Stromal cell of bone marrow (primary cell): ENCODE measurements at places on chromosomes 3 and 15.

DNA sequence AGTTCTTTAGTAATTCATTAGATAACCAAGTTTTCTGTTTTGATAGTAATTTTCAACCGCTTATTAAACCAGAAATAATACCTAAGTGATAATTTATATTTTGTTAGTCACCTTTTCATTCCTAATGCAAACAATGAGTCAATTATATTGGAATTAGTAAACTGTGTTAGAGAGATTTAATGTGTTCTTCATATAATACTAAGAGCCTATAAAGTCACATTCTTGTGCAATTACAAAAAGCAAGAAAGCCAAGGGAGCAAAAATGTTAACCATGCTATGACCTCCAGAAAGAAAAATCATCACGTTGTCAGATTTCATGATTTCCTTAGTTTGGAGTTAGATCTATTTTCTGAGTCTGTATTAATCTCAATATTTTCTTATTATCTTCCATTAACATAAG, 108.8 kb upstream of the SAMMSON start:
- no peak for DNase-seq

- DNase-seq: peak; percentile 34
Observed at GRCh38 chr3:162492446-162493081, 996.0 kb downstream of the OTOL1 start.

DNA sequence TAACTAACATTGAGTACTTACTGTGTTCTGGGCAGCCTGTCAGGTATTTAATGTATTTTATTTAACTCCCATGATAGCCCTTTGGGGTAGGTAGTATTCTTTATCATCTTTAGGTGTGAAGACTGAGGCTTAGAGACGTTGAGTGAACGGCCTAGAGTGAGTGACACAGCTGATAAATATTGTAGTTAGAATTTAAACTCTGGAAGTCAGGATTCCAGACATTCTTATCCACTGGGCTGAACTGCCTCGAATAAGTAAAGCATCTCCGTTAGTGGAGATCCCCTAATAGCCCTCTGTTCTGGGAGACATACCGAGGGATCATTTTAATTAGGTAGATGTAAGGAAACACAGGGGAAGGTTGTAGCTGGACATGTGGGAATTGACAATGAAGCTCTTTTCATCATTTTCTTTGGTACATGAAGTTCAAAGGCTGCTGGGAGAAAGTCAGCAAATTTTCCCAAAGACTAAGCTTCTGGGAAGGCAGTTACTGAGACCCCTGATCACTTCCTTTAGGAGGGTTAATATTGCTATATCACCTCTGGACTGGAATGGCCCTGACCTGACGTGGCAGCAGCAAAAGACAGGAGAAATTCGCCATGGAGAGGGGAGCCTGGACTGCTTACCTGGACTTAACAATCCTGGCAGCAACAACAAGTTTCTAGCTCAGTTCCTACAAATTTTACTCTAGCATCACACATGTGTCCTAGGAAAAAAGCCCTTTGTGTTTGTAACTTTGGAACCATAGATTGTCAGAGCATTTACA, 11.7 kb upstream of the PDCD6IP start:
- DNase-seq: no peak

- no peak for DNase-seq
Observed at GRCh38 chr3:17261627-17262369, 377.0 kb downstream of the PLCL2 start.

DNA sequence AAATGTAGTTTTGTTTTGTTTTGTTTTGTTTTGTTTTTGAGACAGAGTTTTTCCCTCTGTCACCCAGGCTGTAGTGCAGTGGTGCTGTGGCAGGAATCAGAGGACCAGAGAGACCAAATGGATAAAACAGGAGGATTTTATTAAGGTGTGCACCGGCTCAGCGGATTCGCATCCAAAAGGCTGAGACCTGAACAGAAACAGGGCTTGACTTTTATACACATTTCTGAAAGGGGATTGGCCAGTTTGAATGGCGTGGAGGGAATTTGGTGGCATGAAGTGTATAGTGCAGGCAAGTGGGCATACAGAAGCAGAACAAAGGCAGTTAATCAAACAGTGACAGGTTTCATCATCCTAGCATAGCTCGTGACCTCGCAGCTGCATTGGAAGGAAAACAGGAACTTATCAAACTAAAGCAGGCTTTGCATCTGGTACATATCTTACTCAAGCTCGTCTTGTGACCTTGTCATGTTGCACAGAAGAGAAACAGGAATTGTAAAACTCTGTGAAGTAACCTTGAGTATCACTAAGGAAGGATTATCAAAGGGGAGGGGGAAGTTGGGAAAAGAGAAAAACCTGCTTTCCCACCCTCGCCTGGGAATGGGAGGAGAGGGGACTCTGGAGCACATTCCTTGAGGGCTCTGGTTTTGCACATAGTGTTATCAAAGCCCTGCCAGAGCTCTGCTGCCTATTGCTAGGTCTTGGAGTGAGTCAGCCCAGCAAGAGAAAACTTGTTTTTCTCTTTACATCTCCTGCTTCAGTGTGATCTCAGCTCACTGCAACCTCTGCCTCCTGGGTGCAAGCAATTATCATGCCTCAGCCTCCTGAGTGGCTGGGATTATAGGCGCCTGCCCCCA, 38.5 kb downstream of the C3orf62 start:
- no peak for DNase-seq

DNA sequence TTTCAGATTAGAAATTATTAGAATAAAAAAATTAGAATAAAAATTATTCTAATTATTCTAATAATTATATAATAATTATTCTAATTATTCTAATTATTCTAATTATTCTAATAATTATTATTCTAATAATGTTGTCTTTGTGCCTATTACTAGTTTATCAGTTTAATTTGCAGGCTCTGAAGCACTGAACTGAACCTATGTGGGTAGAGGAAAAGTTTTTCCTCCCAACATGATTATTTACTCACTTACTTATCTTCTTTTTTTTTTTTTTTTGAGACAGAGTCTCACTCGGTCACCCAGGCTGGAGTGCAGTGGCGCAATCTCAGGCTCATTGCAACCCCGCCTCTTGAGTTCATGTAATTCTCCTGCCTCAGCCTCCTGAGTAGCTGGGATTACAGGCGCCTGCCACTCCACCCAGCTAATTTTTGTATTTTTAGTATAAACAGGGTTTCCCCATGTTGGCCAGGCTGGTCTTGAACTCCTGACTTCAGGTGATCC, 39.7 kb upstream of the C15orf39 start:
- no peak for DNase-seq

DNA sequence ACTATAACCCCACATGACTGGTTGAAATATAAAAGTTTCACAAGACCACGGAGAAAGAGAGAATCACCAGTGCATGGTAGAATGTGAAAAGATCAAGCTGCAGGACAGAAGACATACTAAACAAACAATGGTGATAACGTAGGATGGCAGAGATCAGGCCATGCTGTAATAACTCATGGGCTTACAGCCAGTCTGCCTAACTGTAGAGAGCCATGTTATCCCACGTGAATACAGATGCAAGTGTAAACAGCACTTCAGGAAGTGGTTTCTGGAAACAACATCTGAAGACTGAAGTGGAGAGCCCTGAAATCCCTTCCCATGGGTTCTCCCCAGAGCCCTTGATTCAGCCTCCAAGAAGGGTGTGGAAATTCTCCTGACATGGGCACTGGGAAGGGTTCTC, 103.2 kb upstream of the SLCO2A1 start:
- DNase-seq: no peak

GRCh38 chr3:191378142-191378812, 48.0 kb upstream of the UTS2B start:
- DNase-seq: no peak

DNA sequence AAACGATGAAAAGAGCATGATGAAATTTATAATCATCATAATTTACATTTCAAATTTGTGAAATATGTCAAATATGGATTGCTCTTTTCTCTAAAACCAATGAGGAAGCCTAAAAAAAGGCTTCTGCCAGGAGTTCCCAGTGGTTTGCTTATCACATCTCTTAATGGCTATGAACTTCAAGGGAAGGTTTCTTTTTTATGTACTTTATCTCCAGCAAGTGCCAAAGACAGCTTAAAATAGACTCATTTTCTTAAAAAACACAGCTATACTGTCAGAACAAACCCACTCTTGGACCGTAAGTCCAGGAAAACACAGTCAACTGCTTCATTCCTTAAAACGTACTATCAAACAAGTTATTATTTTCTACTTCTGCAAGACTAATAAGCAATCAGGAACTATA, 80.2 kb downstream of the DLG1 start:
- DNase-seq: no peak

DNA sequence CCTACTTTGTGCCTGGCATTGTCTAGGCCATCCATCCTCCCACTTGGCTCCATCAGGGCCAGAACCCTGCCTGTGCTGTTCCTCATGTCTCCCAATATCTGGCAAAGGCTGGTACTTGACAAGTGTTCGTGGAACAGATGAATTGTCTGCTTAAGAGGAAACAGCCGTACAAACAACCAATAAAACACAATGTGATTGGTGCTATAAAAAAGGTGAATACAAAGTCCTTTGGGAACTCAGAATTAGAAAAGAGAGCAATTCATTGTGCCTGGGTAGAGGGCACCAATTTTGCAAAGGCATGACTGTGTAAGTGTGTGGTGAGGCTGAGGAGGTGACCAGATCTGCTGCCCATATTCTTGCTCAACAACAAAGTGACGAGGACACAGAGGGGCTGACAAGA, 164.5 kb upstream of the PPP2R3A start:
- no peak for DNase-seq

DNA sequence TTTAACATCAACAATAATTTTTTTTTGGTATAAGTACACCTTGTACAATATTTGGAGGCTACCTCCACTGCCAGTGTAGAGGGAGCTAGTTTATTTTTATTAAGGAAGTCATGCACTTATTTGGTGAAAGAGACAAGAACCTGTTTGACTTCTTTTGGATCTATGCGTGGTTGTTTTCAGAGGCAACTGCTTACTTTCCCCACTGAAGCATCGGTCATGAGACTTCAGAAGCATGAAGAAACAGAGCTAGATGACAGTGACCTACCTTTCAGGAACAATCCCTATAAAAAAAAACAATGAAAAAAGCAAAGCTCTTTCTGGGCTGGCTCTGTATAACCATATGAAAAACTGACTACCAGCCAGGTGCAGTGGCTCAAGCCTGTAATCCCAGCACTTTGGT, 20.0 kb upstream of the ZNF148 start:
- DNase-seq: no peak

DNA sequence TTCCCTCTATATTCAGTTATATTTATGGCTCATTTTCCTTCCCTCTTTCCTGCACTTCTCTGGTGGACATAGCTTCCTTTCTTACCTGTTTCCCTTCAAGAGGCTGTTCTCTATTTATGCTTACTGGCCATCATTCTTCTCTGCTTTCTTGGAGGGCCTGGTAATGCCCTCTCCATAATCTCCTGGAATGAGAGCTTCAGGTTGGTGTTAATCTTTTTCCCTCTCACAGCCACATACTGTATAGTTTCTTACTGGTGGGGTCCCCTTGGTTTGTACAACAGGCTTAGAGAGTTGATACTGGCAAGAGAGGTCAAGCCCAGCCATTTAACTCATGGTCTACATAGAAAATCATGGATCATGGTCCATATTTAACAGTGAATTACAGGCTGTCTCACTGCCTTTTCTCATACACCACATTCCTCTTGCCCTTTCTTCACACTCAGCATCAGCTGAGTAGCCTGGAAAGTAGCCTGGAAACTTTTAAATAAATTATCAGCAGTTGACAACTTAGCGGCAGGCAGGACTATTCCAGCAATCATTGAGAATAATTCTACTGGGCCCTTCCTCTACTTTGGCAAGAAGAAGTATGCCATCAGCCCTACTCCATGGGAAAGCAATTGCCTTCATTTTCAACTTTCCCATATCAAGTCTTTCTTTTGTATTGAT, 38.0 kb upstream of the DPH6 start:
- peak; percentile 44 for DNase-seq

GRCh38 chr3:41304593-41304992, 105.3 kb downstream of the CTNNB1 start:
- peak; percentile 27 for DNase-seq

- DNase-seq: no peak
Observed at GRCh38 chr3:88298189-88298588, 148.4 kb downstream of the C3orf38 start.

- no peak for DNase-seq
Observed at GRCh38 chr3:126936853-126937425, 46.0 kb upstream of the PLXNA1 start.

GRCh38 chr15:58608711-58609110, 140.8 kb downstream of the ADAM10 start:
- no peak for DNase-seq

- no peak for DNase-seq
Observed at GRCh38 chr3:165754219-165755007, 82.8 kb downstream of the BCHE start.

DNA sequence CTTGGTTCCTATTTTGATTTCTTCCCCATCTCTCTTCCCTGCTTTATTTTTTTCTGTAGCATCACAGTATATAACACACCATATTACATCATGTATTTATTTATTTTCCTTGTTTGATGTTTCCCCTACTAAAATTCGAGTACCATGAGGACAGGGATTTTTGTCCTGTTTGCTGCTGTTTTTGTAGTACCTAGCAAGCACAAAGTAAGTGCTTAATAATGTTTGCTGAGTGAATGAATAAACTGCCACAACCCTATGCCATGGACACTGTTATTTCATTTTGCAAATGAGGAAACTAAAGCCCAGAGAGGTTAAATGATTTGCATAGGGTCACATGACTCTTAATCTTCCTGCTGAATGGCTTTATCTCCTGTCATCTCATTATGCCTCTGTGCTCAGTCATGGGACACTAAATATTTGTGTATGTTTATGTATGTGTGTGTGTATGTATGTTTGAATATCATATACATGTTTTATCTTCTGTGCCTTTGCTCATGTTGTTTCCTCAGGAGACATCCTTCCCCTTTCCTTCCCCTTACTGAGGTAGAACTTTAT, 26.1 kb upstream of the MGA start:
- no peak for DNase-seq

DNA sequence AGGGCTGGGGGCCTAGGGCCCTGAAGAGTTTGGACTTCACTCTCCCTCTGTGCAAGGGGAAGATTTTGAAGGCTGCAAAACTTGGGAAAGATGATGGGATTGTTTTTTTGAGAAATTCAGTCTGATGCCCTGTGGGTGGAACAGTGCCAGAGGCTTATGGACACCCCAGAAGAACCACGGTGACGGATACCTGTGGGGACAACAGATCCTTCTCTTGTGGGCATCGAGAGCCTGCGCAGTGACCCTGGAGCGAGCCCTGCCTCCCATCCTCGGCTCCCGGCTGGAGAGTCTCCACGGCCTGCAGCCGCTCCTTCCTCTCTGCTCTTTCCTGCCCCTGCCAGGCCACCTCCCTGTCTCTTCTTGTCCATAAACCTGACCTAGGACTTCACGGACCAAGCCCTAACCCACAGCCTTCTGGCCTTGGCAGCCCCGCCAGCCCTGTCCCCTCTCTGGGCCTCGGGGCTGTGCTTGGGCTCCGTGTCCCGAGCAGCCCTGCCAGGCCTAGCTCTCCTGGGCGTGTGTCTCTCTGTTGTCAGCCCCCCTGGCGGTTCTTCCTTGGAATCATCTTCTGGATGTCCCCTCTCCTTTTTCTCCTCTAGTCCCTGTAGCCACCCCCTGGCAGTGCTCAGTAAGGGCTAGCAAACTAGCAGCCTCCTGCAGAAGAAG, 98.4 kb downstream of the VGLL4 start:
- no peak for DNase-seq

GRCh38 chr15:71201477-71201876, 86.2 kb downstream of the THSD4 start:
- no peak for DNase-seq

GRCh38 chr15:67030036-67030762, 35.2 kb upstream of the SMAD3 start:
- DNase-seq: no peak
